ENCODE measurements at places on chromosomes 6 and 20.

- no peak for DNase-seq
Measured at GRCh38 chr6:52139985-52140680, 46.0 kb upstream of the IL17A start.

DNA sequence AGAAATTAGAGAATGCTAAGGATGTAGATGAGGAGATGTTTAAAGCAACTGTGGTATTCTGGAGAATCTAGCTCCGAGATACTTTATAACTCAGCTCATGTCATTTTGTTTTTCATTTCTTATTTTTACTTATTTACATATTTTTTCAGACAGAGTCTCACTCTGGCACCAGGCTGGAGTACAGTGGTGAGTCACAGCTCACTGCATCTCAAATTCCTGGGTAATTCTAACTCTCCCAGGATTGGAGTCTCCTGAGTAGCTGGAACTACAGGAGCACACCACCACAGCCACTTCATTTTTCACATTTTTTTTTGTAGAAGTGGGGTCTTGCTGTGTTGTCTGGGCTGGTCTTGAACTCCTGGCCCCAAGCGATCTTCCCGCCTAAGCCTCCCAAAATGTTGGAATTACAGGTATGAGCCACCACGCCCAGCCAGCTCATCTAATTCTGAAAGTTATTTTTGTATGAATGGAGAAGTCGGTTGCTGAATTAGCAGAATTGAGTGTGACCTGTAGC, 94.3 kb upstream of the FAM8A1 start:
- DNase-seq, result no peak

- peak; percentile 5 for DNase-seq
Measured at GRCh38 chr6:127484212-127484863, 25.1 kb upstream of the KIAA0408 start.

- DNase-seq, result no peak
Measured at GRCh38 chr6:145749632-145750031, 14.3 kb upstream of the EPM2A start.

GRCh38 chr6:21521276-21521675, 72.3 kb upstream of the SOX4 start:
- no peak for DNase-seq
